ENCODE measurements at places on chromosomes 5 and 9.

GRCh38 chr9:107874137-107874536 lies 384.6 kb upstream of the KLF4 start:
- DNase-seq, result no peak

DNA sequence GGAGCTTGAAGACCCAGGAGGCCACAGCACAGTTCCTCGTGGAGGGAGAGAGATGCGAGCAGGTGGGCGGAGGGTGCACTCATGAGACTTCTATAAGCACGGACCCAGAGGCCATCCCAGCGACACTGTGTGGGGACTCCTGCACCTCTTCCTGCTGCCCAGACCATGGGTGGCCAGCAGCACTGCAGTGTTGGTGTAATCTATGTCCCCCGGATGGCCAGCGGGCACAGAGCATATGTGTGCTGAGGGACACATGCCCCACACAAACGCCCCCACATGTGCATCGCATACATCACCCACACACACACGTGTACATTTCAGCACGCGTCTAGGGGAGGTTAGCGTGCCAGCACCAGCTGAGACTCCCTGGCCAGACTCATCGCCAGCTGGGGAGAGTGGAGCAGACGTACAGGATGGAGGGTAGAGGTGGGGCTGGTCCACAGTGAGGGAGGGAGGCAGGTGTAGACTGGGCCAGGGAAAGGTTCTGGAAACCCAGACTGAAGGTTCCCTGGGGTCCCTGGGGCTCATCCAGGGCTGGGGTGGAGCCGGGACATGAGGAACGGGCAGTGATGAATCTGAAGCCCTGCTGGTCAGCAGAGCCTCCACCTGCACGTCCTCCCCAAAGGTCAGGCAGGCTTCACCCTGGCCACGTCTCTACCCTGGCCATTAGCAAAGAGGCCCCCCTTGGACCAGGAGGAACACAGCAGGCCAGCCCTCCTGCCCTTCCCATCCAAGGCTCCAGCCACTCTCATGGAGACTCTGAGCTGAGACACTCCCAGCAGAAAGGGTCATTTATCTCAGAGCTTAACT lies 27.6 kb downstream of the ADAMTS2 start:
- no peak for DNase-seq

DNA sequence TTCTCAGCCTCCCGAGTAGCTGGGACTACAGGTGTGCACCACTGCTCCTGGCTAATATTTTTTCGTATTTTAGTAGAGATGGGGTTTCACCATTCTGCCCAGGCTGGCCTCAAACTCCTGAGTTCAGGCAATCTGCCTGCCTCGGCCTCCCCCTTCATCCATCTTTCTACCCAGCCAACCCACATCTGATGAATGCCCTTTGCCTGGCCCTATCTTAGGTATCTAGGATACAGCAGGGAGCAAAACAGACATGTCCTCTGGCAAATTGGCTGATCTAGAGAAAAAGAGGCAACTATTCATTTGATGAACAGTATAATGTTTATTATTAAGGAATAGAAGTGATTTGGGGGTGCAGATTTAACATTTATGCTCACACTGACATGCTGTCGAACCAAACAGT lies 123.0 kb downstream of the TRIO start:
- no peak for DNase-seq

- no peak for DNase-seq
Measured at GRCh38 chr5:123265551-123265950, 157.7 kb downstream of the CEP120 start.

GRCh38 chr9:87890837-87891236 lies 8.2 kb downstream of the SPATA31E1 start:
- no peak for DNase-seq

DNA sequence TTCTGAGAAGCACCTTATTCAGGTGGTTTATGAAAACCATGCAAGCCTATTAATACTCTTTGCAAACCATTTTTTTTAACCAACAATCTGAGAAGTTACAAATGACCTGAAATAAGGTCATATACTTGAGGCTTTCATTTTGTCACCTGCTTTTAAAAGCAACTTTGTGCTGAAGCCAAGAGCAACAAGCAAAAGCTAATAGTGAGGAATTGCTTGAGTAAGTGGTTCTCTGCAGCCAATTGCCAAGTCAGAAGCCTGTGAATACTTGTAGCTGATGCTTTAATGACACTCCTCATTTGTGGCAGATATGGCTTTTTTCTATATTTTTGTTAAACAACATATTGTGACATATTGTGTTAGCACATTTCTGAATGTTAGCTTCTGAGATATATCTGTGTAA lies 126.7 kb upstream of the ZNF608 start:
- no peak for DNase-seq

DNA sequence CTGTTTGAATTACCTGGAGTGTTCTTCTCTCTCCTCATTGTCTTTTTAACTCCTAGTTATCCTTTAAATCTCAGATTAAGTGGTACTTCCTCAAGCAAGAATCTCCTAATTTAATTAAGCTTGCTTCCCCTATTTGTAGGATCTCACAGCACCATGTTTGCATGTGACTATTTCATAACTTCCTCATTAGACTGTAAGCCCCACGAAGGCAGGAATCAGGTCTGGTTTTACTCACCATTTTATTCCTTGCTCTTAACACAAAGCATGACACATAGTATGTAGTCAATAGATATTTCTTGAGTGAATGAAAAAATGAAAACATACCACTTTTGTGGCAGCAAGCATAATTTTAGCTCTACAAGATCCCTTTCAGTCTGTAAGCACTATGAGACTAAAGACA lies 1.3 kb upstream of the ERMP1 start:
- DNase-seq, result no peak

DNA sequence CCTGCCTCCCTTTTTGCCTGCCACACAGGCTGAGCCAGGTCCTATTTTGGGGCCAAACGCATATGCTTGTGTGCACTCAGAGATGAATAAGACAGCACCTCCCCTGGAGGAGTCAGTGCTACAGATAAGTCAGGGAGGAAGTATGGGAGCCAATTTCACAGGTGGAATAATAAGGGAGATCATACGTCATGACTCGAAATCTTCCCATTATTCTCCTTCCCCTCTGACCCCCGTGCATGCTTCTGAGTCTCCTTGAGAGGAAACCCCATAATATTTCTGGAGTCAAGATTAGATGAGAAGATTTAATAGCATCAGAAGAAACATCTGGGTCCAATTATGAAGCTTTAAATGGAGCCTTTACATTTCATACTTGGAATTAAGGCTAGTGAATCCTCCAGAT lies 15.1 kb upstream of the ZCCHC7 start:
- no peak for DNase-seq

DNA sequence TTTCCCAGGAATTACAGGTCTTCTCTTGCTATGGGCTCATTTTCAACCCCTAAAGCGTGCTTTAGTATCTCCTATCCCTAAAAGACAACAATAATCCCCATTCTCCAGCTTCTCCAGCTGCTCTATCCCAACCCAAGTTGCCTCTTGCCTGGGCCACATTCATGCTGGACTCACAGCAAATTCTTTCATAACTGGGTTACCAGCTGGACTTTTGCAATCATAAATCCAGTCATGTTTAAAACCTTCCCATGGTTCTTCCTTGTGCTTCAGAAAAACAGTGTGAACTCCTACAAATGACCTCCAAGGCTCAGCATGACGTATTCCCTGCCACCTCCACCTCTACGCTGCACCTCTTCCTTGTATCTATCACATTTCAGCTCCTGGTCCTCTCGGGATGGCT lies 346.9 kb downstream of the GADD45G start:
- DNase-seq, result no peak

DNA sequence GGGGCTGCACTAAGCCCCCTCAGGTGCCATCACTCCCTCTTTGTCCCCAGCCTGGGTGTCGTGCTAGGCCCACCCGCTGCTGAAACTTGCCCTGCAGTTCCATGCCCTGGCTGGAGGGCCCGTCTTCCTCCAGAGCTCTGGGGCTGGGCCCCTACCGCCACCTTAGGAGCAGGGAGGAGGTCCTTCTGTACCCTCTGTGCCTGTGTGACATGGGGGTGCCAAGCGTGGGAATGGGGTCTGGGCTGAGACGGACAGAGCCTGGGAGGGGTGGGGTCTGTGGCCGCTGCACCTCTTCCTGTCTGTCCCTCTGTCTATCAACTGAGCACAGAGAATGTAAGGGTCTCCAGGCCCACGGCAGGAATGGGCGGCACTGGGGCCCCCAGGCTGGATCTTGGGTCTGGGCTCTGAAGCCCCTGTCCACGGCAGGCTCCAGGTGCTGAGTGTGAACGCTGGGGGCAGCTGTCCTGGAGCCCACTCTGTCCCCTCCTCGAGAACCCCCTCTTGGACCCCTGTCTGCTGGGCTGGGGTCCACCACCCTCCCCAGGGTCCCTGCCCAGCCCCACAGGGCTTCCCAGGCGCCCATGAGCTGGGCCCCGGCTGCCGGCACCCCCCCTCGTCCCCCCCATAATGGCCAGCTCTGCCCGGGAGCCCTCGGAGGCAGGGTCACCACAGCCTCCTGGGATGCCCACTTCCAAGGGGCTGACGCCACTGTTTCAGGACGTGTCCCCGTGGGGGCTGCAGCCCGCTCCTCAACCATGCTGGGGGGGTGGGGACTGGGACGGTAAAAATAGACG lies 15.8 kb upstream of the NRARP start:
- no peak for DNase-seq

DNA sequence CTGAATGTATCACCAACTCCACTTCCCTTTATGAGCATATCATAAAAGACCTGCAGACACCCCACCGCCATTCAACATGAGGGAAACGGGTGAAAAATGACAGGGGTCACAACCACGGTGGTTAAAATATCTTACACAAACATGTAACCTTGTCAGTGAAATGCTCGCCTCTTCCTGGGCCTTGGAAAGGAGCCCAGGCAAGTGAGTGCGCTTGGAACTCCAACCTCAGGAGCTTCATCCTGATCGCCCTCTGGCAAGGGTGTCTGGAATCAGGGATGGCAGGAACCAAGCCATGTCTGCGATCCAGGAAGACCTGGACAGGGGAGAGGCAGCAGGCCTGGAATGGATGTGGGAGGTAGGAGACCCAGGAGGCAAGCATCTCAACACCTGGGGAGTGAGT lies 282.7 kb downstream of the GAS1 start:
- DNase-seq, result no peak

- no peak for DNase-seq
Measured at GRCh38 chr5:119367502-119368237, 11.9 kb downstream of the TNFAIP8 start.

DNA sequence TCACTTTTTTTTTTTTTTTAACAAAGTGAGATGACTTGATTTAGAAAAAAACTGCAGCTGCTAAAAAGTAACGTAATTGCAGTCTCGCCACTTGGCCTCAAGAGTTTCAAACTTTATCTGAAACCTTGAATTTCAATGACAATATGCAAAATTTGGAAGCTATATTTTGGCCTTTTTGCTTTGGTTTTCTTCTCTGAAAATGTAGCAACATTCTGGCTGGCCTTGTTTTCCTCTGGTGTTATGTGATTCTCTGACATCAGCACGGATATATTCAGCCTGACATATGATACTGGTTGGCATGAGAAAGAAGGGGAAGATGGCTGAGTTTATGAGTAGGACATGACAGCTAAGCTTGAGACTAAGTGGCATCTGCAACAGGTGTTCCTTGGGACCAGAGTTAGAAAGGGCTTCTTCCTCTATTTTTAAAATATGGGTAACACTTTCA lies 136.5 kb downstream of the MEF2C start:
- no peak for DNase-seq

DNA sequence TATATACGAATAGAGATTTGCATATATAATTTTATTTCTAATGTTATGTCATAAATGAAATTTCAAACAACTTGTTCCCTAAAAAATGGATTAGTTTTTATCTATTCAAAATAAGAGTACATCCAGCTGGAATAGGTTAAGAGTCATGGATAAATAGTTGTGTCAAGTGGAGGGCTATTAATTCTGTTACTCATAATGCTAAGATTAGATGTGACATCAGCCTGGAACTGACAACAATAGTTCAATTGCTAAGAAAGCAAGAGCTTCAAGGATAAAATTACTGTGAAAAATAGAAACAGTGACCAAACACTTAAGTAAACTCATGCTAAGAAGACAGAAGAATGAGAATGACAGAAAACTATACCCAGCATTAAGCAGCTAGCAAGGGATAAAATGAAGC lies 92.2 kb upstream of the CDH9 start:
- DNase-seq, result no peak

Measured in CD4-positive, alpha-beta T cell treated with Interleukin-17A for 4 hours (primary cell).